ENCODE measurements at places on chromosomes 1 and 21.

- H3K27ac ChIP-seq: no peak overlapping the region
- H3K36me3 ChIP-seq: no peaks in the 10 kb centered on the region
- DNase-seq: no peak
- H3K4me1 ChIP-seq: 0 out of 2 replicates have a peak, but pooled peaks cover 2% of the 10 kb centered on the region
- H3K27me3 ChIP-seq: no peaks in the 10 kb centered on the region
- H3K4me3 ChIP-seq: no peak overlapping the region
Observed at GRCh38 chr1:156998840-156999500, 46.6 kb downstream of the ARHGEF11 start.

DNA sequence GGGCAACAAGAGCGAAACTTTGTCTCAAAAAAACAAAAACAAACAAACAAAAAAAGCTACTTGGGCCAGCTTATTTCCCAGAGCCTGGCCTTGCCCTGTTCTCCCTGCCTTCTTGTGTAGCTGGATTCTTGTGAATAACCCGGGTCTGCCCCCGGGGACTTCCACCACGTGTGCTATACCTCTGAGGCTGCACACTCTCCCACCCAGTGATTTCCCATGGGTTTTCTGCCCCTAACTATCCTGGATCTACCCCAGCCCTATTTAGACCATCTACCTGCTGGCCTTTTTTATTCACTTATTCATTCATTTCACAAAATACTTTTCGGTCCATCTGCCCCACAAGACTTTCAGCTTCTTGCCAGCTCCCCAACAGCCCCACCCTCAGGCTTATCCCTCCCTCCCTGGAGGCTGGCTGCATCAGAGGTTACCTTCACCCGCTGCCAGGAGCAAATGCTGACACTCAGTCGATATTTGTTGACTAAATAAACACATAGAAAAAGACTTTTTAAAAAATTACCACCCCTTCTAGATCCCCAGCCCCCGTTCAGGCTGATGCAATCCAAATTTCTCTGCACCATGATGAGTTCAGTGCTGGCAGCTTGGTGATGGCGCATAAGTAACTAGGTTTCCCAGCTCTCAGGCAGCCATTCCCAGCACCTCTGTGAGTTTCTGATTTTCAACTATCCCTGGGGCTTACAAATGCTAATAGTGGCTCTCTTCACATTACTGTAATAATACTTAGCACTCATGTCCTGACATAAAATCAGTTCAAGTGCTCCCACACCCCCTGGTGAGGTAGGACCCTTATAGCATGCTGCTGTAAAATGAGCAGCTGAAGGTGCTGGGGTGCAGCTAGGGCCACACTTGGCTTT lies 30.7 kb upstream of the TARBP1 start:
- H3K27ac ChIP-seq: peak overlapping the region; percentile 71
- no peaks in the 10 kb centered on the region for H3K36me3 ChIP-seq
- peaks cover 9% of the 10 kb centered on the region for H3K4me1 ChIP-seq
- DNase-seq: no peak

- no peaks in the 10 kb centered on the region for H3K36me3 ChIP-seq
- no peak overlapping the region for H3K4me3 ChIP-seq
- H3K4me1 ChIP-seq: peaks cover 3% of the 10 kb centered on the region
Observed at GRCh38 chr1:224168859-224169380, 14.1 kb upstream of the DEGS1 start.

GRCh38 chr1:30550365-30551220 lies 172.8 kb downstream of the MATN1 start:
- H3K4me3 ChIP-seq: no peak overlapping the region
- no peaks in the 10 kb centered on the region for H3K4me1 ChIP-seq
- no peaks in the 10 kb centered on the region for H3K27me3 ChIP-seq
- DNase-seq: no peak
- H3K36me3 ChIP-seq: no peaks in the 10 kb centered on the region
- no peak overlapping the region for H3K27ac ChIP-seq

DNA sequence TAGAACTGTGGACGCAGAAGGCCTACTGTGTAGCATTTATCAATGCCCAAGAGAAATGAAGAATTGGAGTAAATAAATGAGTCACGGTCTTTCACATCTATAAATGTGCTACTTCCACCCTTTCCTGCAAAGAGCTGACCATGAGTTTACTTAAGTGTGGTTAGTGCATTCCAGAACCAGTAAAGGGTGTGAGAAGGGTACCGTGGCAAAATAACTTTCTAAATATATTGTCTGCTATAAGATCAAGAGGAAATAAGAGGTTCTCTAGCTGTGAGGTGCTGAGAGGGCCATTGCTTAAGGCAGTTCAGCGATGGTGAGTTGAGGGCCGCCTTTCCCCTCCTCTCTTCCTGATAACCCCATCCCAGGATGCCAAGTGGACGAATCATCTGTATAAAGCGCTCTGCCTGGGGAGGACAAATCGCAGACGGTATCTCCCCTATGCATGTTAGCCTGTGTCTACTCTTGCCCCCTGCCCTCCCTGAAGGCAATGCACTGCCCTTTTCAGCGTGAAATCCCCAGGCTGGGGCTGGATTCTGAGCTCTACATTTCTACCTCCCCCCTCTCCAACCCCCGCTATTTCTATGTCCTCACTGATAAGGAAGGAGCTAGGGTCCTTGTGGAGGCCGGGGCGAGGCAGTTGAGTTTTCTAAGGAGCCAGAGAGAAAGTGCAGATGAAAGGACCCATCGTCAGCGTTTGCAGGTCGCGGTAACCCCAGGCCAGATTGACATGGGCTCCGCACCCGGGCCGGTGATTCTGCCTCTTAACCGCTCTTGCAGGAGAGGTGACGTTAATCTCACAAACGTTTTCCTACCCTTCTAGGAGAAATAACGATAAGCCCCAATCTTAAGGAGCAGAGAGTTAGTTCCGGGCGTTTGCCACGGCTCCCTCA lies 1.5 kb upstream of the NCAM2 start:
- no peaks in the 10 kb centered on the region for H3K36me3 ChIP-seq
- no peak overlapping the region for H3K4me3 ChIP-seq
- H3K27me3 ChIP-seq: no peaks in the 10 kb centered on the region
- no peaks in the 10 kb centered on the region for H3K4me1 ChIP-seq
- DNase-seq: no peak

DNA sequence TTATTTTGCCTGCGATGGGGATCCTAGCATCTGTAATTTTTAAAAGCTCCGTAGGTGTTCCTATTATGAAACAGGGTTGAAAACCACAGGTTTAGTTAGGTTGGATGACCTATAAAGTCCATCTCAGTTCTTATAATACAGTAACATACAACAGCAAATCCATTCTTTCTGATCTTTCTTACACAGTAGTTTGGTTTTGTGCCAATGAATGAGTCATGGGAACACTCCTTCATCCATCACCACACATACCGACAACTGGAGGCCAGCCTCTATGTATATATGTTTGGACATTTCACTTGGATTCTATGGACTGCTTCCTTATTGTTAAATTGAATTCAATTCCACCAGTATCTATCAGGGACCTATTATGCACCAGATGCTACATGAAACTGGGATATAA lies 118.4 kb upstream of the L1TD1 start:
- H3K36me3 ChIP-seq: no peaks in the 10 kb centered on the region
- no peaks in the 10 kb centered on the region for H3K4me1 ChIP-seq
- peak; percentile 12 for DNase-seq
- no peaks in the 10 kb centered on the region for H3K27me3 ChIP-seq
